ENCODE measurements at places on chromosomes 3 and 15.

GRCh38 chr15:84886211-84886983 lies 1.9 kb downstream of the SLC28A1 start:
- no peak for DNase-seq

DNA sequence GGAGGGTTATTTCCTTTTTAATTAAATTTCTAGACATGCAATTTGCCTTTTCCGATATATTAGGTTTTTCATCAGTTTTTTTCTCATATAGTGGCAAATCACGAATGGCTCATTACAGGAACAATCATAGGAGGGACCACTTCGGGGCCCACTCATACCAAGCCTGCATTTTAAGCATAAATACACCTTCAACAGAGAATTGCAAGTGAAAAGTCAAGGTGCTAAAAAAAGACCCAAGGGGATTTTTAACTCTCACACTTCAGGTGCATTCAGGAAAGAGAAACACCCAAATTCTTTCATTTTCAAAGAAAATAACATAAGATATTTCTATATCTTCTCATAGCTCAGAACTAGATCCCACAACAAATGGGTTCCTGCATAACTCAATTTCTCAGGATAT lies 979.6 kb upstream of the NR2F2 start:
- no peak for DNase-seq

DNA sequence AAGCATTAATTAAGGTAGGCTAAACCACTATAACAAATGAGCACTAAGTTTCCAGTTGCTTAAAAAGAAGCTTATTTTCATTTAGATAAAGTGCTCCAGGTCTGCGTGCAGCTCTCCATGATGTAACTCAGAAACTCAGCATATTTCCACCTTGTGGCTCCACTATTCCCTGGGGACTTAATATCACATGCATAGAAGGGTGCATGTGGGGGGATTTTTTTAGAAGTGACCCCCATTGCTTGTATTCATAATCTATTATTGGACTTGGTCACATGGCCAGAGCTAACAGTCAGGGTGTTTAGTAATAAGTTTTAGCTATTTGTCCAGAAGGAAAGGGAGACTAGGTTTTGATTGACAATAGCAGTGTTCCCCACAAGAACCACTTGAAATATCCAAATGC lies 86.8 kb downstream of the TMCO5A start:
- no peak for DNase-seq

GRCh38 chr3:45182915-45183871 lies 37.0 kb upstream of the CDCP1 start:
- peak; percentile 75 for DNase-seq

- no peak for DNase-seq
Observed at GRCh38 chr3:33663042-33663441, 55.0 kb downstream of the CLASP2 start.

GRCh38 chr3:127473244-127474024 lies 117.1 kb downstream of the TPRA1 start:
- DNase-seq: peak; percentile 34

DNA sequence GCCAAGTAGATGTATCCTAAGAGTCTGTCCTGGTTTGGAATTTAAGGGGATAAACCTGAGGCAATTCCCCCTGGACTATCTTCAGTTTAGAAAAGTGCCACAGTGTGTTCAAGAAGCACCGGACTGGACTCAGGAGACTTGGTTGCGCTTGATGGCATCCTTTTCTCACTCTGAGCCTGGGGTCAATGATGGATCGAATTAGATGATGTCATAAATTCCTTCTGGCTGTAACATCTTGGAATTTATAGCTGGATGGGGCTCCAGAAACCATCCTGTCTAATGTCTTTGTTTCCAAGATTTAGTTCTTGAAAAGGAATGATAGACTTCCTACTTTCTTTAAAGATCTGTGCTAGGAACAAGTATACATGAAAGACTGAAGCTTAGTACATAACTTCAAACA lies 280.6 kb downstream of the LPP start:
- DNase-seq: no peak

GRCh38 chr3:127479449-127479848 lies 111.1 kb downstream of the TPRA1 start:
- DNase-seq: no peak

GRCh38 chr15:94206463-94207167 lies 24.7 kb upstream of the MCTP2 start:
- no peak for DNase-seq

DNA sequence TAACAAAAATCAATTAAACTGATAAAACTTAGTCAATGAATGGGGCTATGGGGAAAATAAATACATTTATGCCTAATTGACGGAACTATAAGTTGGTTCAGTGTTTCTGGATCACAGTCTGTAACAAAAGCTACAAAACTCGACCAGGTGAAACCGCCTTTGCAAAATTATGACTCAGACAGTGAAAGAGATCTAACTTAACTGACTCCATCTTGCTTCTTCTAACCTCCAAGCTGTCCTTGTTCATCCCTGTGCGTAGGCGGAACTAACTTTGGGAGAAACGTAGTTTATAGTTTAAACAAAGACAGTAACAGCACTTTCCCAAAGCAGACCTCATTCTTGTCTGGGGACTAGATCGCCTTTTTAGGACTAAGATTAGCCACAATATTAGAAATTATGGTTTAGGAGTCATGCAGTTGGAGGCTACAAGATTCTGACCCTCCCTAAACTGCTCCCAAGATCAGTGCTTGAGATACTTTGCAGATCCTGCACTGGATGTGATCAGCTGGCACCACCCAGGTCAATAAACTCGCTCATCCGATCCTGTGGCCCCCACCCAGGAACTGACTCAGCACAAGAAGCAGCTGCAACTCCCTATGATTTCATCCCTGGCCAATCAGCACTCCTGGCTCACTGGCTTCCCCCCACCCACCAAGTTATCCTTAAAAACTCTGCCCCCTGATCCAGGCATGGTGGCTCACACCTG lies 7.2 kb upstream of the MFGE8 start:
- no peak for DNase-seq

DNA sequence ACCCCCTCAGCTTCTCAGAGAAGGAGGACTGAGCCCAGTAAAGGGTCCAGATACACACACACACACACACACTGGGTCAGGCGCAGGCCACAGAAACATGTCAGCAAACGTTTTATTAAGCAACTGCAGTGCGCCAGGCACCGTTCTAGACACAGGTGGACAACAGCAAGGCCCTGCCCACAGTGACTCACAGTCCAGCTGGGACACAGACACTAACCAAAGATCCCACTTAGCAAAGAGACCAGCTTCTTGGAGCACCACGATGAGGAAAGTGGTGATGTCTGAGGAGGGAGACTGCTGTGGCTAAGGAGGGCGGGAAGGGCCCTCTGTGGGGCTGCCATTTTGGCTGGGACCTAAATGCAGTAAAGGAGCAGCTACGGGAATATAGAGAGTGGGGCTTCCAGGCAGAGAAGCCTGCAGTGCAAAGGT lies 2.8 kb upstream of the VILL start:
- no peak for DNase-seq

GRCh38 chr15:72562878-72563277 lies 88.7 kb downstream of the ARIH1 start:
- DNase-seq: no peak

DNA sequence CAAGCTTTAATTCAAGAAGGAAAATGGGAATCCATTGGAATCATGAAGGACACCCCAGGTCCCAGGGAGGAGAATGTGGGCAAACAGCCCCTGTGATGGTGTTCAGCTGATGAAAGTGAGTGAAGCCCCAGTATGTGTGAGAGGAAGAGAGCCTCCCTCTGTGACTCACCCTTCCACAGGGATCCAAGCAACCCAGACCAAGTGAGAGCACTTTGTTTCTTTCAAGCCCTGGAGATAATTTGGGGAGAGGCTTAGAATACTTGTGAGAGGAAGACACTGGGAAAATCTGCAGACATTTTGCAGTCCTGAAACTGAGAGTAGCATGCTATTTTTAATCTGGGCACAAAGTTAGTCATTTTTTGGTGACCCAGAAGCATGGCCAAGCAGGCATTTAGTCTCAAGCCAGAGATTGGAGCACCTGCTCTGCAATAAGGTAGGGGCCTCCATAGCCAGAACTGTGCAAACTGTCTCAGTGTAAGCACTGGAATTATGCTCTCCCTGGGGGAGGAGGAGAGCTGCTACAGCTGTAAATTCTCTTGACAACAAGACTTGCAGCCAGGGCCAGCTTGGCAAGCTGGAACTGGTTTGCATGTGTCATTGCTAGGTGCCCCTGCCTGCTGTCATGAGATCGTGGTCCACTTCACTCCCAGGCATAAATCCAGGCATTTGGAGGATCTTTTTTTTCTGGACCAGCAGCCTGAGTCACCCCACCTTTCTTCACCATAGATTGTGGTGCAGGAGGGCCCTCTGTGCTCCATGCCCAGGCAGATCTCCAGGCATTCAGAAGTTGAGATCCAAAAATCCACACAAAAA lies 537.8 kb upstream of the DPPA4 start:
- peak; percentile 1 for DNase-seq

DNA sequence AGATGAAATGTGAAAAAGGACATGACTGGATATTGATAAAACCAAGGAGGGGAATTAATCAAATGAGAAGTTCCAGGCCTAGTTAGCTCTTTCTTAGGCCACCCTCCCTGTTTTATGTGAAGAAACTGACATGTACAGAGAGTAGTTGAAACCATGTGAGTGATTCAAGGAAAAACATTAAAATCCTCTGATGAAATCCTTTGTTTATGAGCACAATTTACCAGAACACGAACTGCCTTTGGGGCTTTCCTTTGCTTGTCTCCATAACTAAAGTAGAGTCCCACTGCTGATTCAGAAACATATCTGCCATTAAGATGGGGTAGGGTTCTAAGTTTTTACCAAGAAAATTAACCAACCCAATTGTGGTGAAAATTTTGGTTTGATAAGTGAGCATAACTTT lies 558.3 kb downstream of the NR2F2 start:
- DNase-seq: no peak

GRCh38 chr3:148882288-148882687 lies 17.2 kb downstream of the CPA3 start:
- no peak for DNase-seq

GRCh38 chr3:72278349-72279067 lies 493.6 kb upstream of the PROK2 start:
- DNase-seq: no peak

GRCh38 chr3:98791341-98792325 lies 28.5 kb downstream of the ST3GAL6 start:
- no peak for DNase-seq

DNA sequence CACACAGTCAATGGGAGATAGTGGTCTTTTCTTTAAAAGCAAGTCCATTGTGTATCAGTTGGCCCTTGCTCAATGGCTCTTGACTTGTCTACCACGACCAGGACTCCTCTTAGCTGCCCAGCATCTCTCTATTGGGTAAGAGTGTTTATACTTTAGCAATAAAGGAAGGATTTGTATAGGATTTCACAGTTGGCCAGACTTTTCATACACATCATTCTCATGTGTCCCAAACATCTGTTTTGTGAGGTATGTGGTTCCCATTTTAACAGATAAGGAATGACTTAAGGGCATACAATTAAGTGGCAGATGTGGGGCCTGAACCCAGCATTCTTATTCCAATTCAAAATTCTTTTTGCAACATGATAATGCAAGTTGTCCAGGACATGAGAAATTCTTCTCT lies 191.5 kb downstream of the CHST2 start:
- no peak for DNase-seq

- no peak for DNase-seq
Observed at GRCh38 chr3:66819993-66820501, 178.1 kb upstream of the KBTBD8 start.
